ENCODE measurements at places on chromosomes 1 and 21.

DNA sequence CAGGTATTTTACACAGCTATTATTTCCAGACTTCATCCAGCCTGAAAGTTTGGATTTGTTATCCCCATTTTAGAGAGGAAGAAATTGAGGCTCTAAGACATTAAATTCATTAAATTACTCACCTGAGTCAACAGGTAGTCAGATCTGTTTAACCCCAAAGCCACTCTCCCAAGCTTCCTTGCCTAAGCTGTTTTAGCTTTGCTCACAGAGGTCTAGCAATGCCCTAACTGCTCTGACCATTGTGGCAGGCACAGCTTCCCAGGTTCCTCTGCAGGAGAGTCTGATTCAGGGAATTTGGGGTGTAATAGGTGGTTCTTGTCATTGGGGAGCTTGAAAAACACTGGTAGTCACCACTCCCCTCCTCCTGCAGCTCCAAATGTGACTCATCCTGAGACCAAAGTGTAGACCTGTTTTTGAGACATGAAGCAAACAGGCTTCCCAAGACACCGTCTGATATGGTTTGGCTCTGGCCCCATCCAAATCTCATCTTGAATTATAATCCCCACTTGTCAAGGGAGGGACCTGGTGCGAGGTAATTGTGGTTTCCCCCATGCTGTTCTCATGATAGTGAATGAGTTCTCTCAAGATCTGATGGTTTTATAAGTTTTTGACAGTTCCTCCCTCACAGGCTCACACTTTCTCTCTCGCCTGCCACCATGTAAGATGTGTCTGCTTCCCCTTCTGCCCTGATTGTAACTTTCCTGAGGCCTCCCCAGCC lies 142.8 kb upstream of the DNAH14 start:
- DNase-seq: no peak

DNA sequence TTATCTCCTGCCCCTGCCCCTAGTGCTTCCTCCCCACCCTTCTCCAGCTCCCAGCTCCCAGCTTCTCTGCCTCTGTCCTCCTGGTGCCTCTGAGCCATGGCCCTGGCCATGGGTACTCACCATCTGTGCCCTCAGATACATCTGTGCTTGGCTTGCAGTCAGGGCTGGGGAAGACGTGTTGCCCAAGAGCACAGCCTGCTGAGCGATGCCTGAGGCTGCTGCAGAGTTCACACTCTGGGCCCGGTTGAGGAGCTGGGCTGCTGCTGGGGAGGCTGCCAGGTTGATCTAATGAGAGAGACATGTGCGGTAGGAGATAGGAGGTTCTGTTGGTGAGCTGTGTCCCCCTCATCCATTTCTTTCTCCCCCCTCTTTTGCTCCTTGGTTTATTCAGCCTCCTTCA lies 49.4 kb upstream of the A3GALT2 start:
- no peak for DNase-seq

DNA sequence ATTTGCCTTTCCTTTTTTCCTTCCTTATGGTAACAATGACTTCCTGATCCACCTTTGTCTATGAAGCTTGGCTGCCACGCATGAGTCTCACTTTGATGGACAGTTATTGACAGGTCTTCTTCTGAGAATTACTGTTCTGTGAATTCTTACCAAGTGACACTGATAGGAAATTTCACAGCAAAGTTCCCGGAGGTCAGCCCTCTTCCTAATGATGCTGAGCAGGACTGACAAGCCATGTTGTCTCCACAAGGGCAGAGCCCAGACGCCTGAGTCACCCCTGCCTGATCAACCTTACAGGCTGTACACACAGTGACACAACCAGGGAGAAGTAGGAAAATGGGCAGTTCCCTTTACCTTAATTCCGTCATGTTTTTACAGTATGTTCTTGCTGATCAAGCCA lies 44.2 kb downstream of the ZC3H11B start:
- no peak for DNase-seq

GRCh38 chr1:158646465-158646864 lies 40.0 kb downstream of the SPTA1 start:
- no peak for DNase-seq

DNA sequence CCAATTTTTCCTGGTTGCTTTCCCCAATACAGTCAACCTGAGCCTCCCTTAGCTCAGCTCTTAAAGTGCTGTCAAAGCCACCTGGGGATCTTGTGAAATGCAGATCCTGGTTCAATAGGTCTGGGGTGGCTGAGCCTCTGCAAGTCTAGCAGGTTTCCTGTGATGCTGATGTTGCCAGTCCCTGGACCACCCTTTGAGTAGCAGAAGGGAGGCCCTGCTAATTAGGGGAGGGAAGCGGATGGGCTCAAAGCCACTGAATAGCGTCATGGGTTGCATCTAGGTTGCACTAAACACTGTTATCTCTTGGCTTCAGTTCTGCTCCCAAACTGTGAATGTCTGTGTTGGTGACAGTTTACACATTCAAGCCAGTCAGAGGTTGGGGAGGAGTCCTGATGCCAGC lies 127.2 kb downstream of the KAZN start:
- no peak for DNase-seq

DNA sequence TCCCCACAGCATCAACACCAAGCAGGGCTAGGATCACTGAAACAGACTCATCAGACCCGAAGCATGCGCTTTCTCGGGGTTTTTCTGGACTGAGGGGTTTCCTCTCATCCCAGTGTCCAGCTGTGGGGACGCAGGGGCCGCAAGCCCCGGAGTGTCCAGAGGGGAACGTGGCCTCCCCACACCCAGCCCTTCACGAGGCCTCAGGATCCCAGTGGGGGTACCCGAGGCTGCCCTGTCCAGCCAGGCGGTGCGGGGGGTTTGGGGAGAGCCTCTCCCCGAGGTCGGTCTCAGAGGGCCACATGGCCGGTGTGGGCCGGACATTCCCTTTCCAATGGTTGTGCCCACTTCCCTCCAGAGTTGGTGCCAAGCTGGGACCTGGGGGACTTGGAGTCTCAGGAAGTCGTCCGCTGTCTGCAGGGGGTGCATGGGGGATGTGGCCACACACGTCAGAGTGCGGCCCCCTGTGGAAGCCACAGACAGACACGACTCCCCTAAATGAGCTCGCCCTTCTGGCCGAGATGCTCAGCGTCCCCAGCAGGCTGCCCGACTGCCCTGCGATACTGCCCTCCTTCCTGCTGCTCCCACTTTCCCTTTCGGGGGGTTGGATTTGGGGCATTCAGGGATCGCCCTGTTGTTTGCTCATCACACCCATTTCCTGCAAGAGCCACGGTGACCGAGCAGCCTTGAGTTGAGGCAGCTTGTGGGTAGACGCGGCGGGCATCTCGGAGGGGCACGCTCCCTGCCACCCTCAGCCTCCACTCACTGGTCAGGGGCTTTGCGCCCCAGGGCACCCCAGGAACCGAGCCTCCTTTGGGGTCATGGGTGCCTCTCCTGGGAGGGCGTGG lies 4.1 kb downstream of the COL6A1 start:
- DNase-seq: no peak

- DNase-seq: no peak
These were observed 40.0 kb upstream of the TNFRSF1B start for GRCh38 chr1:12126781-12127180.

GRCh38 chr21:17045214-17045853 lies 467.5 kb upstream of the CXADR start:
- DNase-seq: no peak

GRCh38 chr1:64843675-64844074 lies 98.8 kb downstream of the RAVER2 start:
- no peak for DNase-seq

GRCh38 chr1:4652631-4653327 lies 1.6 kb upstream of the AJAP1 start:
- peak; percentile 56 for DNase-seq

DNA sequence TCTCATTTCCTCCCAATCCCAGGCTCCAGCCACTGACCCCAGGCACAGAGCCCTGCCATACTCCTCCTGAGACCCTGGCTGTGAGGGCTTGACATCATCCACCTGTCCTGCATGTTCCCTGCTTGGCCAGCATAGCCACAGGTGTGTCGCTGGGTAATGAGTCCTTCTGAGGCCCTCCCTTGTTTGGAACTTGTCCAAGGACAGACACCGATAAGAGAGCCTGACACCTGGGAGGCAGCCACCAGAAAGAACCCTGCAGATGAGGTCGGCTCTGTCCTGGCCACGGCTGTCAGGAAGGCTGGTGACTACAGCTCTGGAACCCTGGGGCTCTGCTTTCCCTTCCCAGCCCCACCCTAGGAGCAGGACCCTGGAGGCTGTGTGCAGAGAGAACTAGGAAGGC lies 34.6 kb downstream of the TMEM63A start:
- DNase-seq: no peak

- no peak for DNase-seq
These were observed 12.1 kb downstream of the PARP1 start for GRCh38 chr1:226395753-226396152.

- DNase-seq: no peak
These were observed 133.6 kb downstream of the DPYD start for GRCh38 chr1:97787231-97787630.

GRCh38 chr1:41241749-41242341 lies at the start of gene SCMH1:
TSS of gene SCMH1 (minus strand) at chr1:41242306. CDS start at chr1:41186133, 56,173 bp downstream.
- peak; percentile 11 for DNase-seq

DNA sequence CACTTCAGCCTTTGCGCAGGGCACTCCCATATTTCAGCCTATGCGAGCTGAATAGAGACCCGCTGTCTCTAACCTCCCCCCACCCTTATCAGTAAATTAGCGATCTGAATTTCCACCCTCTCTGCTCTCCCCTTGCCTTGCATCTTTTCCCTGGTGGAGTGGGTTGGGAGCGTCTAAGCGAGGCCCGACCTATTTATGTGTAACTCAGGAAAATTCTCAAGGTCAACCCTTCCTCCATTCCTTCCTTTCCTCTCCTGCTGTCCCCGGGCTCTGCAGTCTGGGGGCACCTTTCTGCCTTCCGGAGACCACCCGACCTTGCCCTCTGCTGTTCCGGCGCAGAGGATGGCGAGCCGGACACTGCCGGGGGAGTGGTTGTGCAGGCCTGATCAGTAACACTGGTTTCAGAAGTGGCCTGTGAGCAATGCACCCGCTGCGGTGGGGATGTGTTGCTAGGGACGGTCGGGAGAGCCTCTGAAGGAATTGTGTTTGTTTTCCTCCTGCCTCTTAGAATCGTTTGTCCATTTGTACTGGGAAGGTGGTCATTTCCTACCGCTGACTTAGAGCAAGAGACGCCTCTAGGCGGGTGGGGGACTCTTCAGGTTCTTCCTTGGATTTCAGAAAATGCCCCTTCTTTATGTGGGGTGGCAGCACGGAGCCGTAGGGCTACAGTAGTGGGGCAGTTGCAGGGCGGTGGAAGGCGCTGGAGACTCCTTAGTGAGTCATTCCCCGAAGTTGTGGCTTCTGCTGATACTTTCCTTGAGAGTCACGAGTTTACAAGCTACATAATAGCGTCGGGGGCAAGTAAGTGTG lies 513 bp downstream of the MGST3 start:
- DNase-seq: peak; percentile 34

GRCh38 chr1:89962742-89963075 lies 32.2 kb upstream of the ZNF326 start:
- DNase-seq: no peak

DNA sequence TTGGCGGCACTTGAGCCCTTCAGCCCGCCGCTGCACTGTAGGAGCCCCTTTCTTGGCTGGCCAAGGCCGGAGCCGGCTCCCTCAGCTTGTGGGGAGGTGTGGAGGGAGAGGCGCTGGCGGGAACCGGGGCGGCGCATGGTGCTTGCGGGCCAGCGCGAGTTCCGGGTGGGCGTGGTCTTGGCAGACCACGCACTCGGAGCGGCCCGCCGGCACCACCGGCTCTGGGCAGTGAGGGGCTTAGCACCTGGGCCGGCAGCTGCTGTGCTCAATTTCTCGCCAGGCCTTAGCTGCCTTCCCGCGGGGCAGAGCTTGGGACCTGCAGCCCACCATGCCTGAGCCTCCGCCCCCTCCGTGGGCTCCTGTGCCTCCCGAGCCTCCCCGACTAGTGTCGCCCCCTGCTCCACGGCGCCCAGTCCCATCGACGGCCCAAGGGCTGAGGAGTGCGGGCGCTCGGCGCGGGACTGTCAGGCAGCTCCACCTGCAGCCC lies 673.7 kb upstream of the BRINP3 start:
- no peak for DNase-seq

DNA sequence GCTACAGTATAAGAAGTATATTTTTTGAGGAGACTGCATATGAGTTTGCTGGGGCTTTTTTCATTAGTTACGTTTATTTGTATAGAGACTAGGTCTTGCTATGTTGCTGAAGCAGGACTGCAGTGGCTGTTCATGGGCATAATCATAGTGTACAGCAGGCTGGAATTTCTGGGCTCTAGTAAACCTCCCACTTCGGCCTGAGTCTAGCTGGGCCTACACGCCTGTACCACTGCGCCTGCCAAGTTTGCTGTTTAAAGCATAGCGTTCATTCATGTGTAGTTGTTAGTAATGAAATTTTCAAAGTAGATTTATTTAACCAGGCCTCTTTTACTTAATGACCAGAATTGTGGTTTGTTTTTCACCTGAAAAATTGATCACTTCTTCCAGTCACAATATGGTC lies 33.8 kb downstream of the HS2ST1 start:
- DNase-seq: no peak

GRCh38 chr1:77540501-77541161 lies 141.8 kb downstream of the ZZZ3 start:
- DNase-seq: no peak

- no peak for DNase-seq
These were observed 22.9 kb upstream of the NDC1 start for GRCh38 chr1:53860967-53861411.

DNA sequence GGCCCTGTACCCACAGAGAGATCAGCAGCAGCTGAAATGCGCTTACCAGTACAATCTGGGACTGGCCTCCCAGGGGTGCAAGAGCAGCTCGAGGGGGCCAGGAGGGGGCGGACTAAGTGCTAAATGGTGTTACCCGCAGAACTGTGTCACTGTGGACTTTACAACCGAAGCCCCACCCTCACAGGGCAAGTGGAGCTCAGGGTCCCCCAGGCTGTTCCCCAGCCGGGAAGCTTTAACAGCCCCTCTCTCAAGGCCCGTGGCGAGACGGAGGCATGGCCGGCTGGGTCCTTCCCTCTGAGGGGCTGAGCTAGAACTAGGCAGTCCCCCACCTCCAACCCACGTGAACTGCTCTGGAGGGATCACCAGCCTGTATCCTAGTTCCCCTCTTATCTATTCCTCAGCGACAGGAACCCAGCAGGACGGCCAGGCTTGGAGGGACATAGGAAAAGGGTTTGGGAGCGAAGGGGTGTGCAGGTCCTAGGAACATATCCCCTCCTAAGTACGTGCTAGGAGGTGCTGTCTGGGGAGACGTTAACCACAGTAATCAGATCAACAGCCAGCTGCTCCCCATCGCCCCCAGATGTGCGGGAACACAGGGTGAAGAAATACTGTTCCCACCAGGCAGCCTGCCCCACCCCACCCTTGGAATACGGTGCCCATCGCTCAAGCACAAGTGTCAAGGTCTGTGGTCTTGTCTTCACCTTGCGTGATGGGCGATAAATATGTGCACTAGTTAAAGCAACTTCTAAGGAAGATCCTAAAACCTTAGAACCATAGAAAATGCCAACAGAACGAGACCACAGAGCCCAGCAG lies 24.4 kb downstream of the ZBTB17 start:
- DNase-seq: peak; percentile 46

DNA sequence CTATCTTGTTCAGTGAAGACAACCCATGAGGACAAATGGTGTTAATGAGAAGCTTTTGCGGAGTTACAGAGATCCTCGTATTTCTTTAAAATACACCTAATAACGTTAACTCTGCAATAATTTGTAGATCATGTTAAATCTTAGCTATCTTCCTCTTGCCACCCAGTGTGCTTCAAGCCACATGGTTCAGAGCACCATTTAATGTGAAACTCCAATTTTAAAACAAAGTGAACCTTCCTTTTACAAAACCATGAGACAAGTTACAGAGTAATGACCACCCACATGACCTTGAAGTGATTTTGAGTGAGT lies 1.7 kb upstream of the KCNE2 start:
- no peak for DNase-seq

Measured in stimulated activated CD4-positive, alpha-beta T cell treated with anti-CD3 and anti-CD28 coated beads, Interleukin-12 subunit alpha, Interleukin-12 subunit beta, amount 100 ng/mL, for 24 hours (primary cell).